Muscle of leg (tissue), 16 donors: ENCODE measurements at places on chromosomes 1 and 21. TPM values are rescaled to one million over a fixed set of nuclear protein-coding genes. Genes with fewer than 3 reads are reported as not detected.

DNA sequence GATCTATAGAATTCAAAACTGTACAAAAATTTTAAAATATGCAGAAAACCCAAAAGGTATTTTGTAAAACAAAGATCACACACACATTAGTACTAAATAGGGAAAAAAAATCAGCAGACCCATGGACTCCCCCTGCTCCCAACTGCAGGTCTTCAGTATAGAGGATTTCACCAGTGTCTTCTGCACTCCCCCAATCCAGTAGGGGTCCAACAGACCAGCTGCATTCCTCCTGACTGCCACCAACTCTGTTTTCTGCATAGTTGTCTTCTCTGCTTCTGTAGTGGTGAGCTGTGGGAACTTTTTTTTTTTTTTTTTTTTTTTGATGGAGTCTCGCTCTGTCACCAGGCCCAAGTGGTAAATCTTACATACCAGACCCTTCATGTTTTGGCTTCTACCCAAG, 21.9 kb downstream of the CLCA2 start:
- no peaks in the 10 kb centered on the region for H3K4me1 ChIP-seq
- no peaks in the 10 kb centered on the region for H3K27me3 ChIP-seq

DNA sequence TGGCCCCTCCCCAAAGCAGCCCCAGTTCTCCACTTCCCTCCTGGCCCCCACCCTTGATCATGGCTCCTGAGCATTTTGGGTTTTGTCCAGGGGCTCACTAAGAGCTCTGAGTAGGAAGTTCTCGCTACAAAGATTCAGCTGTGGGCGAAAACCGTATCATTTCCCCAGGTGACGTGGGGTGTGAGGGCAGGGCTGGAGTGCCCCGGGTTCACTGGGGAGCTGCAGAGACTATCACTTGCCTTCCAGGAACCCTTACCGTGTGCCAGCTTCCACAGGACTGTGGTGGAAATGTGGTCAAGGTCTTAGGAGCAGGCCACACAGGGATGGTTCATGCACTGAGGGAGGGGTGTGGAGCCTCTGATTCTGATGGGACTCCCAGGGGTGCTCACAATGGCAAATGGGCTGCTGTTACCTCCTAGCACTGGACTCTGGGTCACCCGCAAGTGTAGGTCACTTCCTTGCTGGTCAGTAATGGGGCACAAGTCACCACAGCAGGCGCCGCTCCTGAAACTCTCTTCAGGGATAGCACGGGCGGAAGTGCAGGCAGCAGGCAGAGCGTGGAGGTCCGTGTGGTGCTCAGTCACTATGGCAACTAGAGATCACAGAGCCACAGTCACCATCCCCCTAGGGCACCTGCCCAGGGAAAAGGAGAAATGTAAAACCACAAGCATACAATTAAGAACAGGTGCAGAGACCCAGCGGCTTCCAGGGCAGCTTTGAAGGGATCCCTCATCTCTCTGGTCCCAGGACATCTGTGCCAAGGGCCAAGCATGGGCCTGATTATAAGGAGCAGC, 35.4 kb downstream of the RSPH1 start:
- DNase-seq: no peak
- H3K36me3 ChIP-seq: no peaks in the 10 kb centered on the region
- no peak overlapping the region for H3K4me3 ChIP-seq
- H3K4me1 ChIP-seq: peaks cover 16% of the 10 kb centered on the region
- no peak overlapping the region for H3K27ac ChIP-seq

DNA sequence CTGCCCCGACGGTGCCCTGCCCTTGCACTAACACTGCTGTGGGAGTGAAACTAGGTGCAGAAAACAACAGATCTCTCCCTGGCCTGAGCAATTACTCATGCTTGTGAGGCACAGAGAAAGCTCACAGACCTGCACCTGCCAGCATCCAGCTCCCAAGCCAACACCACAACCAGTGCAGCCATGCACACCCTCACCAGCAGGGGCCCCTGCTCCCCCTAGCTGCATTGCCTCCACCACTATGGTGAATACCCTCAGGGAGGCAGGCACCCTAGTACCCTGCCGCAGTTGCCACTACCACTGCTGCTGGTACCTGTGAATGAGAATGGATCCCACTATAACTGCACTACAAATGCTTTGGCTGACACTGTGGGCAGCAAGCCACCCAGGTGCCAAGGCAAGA, 7.1 kb upstream of the DIRAS3 start:
- no peak for DNase-seq
- H3K4me1 ChIP-seq: no peaks in the 10 kb centered on the region
- H3K27ac ChIP-seq: no peak overlapping the region
- H3K4me3 ChIP-seq: no peak overlapping the region
- no peaks in the 10 kb centered on the region for H3K36me3 ChIP-seq

- H3K4me1 ChIP-seq: no peaks in the 10 kb centered on the region
- peak; percentile 83 for DNase-seq
- no peaks in the 10 kb centered on the region for H3K36me3 ChIP-seq
- peak overlapping the region; percentile 38 for H3K27ac ChIP-seq
- H3K27me3 ChIP-seq: no peaks in the 10 kb centered on the region
These were observed 145.1 kb downstream of the TM2D1 start for GRCh38 chr1:61579802-61580201.

Gene LMX1A
- 0.84 TPM for total RNA-seq
